ENCODE measurements at places on chromosomes 2 and 18. TPM values are rescaled to one million over a fixed set of nuclear protein-coding genes. Genes with fewer than 3 reads are reported as not detected.

BCL2 gene
- 6.5 TPM for total RNA-seq

ANKRD62 gene
- not detected for total RNA-seq

FBLN7 gene
- 0.39 TPM for total RNA-seq

VWA3B gene
- total RNA-seq, result not detected

DNAJC5G gene
- 0.25 TPM for total RNA-seq

COL3A1 gene
- 29.2 TPM for total RNA-seq

TDRD15 gene
- total RNA-seq, result not detected

CCDC195 gene
- total RNA-seq, result not detected

CCDC93 gene
- total RNA-seq, result 34.7 TPM

ANKZF1 gene
- 50.7 TPM for total RNA-seq

ESPNL gene
- total RNA-seq, result not detected

CNGA3 gene
- not detected for total RNA-seq

TMEM247 gene
- total RNA-seq, result not detected

TLX2 gene
- 0.72 TPM for total RNA-seq
